Gastroesophageal sphincter (tissue), 4 donors: ENCODE measurements at places on chromosomes 12 and 14. TPM values are rescaled to one million over a fixed set of nuclear protein-coding genes. Genes with fewer than 3 reads are reported as not detected.

DNA sequence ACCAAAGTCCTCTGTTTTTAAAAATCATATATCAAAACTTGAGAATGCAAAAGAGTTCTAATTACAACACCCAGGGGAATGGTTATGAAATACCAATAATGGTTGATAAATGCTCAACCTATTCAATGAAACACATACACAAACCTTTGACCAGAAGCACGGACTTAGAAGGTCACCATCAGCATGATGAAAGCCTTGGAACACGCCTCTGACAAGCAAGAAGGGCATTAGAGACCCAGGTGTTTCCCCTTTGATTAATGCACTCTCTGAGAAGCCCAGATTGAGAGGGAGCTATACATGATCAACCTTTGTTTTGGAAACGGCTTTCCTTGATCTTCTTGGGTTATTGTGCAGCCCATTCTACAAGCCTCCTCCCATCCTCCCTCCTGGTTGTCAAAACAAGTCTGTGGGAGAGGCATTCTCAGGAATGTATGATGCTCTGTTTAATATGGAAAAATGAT, 69.0 kb downstream of the ZFP36L1 start:
- no peaks in the 10 kb centered on the region for H3K36me3 ChIP-seq
- H3K27me3 ChIP-seq = no peaks in the 10 kb centered on the region
- H3K4me1 ChIP-seq = peaks cover 2% of the 10 kb centered on the region
- no peak overlapping the region for H3K27ac ChIP-seq

- no peak for ATAC-seq
- no peaks in the 10 kb centered on the region for H3K4me1 ChIP-seq
- H3K27me3 ChIP-seq = no peaks in the 10 kb centered on the region
- no peak overlapping the region for H3K4me3 ChIP-seq
- H3K36me3 ChIP-seq = no peaks in the 10 kb centered on the region
- H3K27ac ChIP-seq = no peak overlapping the region
These were observed 42.9 kb downstream of the IFNG-AS1 start for GRCh38 chr12:68031881-68032739.

DNA sequence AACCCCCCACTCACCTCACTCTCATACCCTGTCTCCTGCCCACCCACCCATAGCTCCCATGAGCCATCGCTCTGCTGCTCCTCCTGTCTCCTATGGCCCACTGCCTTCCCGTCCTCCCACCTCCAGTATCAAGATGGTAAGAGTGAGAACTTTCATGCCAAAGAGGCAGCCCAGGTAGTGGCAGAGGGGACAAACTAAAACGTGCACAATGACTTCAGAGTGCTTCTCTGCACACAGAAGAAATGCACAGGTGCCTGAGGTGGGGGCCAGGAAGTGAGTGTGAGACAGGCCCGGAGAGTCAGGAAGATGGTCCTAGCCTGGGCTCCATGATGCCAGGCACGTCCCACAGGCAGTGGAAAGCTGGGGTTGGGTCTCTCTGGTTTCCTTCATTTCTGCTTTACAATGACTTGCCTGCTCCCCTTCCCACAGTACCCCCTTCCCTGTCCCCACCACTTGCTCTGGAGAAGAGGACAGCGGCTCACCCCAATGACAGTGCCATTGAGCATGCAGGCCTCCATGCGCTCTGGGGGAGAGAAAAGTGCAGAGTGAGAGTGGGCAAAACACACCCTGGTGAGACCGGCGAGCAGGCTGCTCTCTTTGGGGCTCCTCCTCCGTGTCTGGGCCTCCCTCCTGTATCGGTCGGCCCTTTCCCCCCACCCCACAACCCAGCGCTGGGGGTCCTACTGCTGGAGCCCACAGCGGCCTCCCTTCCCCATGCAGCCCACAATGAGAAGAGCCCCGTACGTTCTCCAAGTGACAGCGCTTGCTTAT, 22.8 kb upstream of the ANO2 start:
- no peak overlapping the region for H3K27ac ChIP-seq
- H3K4me3 ChIP-seq = no peak overlapping the region
- H3K27me3 ChIP-seq = no peaks in the 10 kb centered on the region
- peaks cover 10% of the 10 kb centered on the region for H3K36me3 ChIP-seq
- no peaks in the 10 kb centered on the region for H3K4me1 ChIP-seq

The SDSL gene
- total RNA-seq = 3.6 TPM

The TAC3 gene
- not detected for total RNA-seq

- peaks cover 3% of the 10 kb centered on the region for H3K27me3 ChIP-seq
- H3K4me3 ChIP-seq = no peak overlapping the region
- no peaks in the 10 kb centered on the region for H3K36me3 ChIP-seq
These were observed 866.0 kb upstream of the TMEM132C start for GRCh38 chr12:127401005-127401404.

- H3K4me3 ChIP-seq = peak overlapping the region; percentile 78
- H3K4me1 ChIP-seq = no peaks in the 10 kb centered on the region
- no peak for ATAC-seq
- peaks cover 32% of the 10 kb centered on the region for H3K36me3 ChIP-seq
These were observed 1.6 kb downstream of the GABARAPL1 start for GRCh38 chr12:10214136-10214894.

The CLIP1 gene
- 228 TPM for total RNA-seq

- H3K27ac ChIP-seq = no peak overlapping the region
- no peaks in the 10 kb centered on the region for H3K4me1 ChIP-seq
- H3K36me3 ChIP-seq = no peaks in the 10 kb centered on the region
- no peaks in the 10 kb centered on the region for H3K27me3 ChIP-seq
- ATAC-seq = no peak
These were observed 28.9 kb upstream of the EGLN3 start for GRCh38 chr14:33979613-33980276.

- no peaks in the 10 kb centered on the region for H3K36me3 ChIP-seq
- peak; percentile 72 for ATAC-seq
- H3K27ac ChIP-seq = no peak overlapping the region
- no peaks in the 10 kb centered on the region for H3K27me3 ChIP-seq
These were observed 50.7 kb upstream of the PTPRR start for GRCh38 chr12:70971001-70971794.

DNA sequence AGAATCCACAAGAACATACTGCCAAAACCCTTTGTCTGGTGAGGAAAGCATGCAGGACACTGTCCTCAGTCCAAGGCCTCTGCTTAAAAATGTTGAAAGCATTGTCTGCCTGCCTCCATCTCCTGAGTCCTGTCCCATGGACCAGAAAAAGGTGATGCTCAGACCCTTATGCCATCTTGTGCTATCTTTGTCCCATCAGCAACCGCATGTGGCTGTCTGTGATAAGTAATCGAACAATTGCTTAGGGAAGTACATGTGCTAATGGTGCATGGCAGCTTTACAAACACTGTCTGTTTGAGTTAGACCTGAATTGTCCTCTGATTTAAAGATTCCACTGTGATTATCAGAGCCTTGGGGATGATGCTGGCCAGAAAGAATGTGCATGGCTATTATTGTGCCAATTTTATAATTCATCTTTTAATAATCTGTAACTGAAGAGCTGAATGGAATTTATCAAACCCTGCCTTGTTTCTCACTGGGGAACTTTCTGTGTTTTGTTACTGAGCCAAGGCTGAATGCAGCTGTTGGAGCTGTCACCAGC, 177.5 kb downstream of the DACT1 start:
- no peak overlapping the region for H3K4me3 ChIP-seq
- ATAC-seq = no peak
- H3K4me1 ChIP-seq = no peaks in the 10 kb centered on the region
- H3K27ac ChIP-seq = no peak overlapping the region
- no peaks in the 10 kb centered on the region for H3K36me3 ChIP-seq
- no peaks in the 10 kb centered on the region for H3K27me3 ChIP-seq

- peak overlapping the region; percentile 78 for H3K27ac ChIP-seq
- ATAC-seq = no peak
- peak overlapping the region; percentile 77 for H3K4me3 ChIP-seq
- no peaks in the 10 kb centered on the region for H3K36me3 ChIP-seq
- H3K4me1 ChIP-seq = peaks cover 43% of the 10 kb centered on the region
These were observed 202.6 kb upstream of the FOXN3 start for GRCh38 chr14:89619596-89619995.

- no peaks in the 10 kb centered on the region for H3K27me3 ChIP-seq
- no peaks in the 10 kb centered on the region for H3K36me3 ChIP-seq
- no peak overlapping the region for H3K27ac ChIP-seq
- no peaks in the 10 kb centered on the region for H3K4me1 ChIP-seq
- no peak for ATAC-seq
- H3K4me3 ChIP-seq = no peak overlapping the region
These were observed 109.1 kb upstream of the MAX start for GRCh38 chr14:65211341-65211987.

DNA sequence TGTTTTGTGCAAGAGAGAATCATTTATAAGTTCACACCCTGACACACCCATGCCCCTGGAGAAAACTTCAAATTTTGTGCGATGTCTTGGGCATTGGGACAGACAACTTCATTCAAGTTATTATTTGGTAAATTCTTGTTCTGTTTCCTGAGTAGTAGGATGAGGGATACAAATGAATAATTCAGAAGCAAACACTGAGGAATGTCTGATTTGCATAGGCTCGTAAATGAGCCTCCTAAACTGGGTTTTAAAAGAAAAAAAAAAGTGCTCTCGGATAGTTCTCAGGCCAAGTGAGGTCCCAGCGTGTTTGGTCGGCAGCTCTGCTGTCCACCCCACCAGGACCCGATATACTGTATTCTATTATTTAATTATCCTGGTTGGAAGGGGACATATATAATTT, 134.7 kb upstream of the CPM start:
- no peak overlapping the region for H3K27ac ChIP-seq
- H3K4me1 ChIP-seq = peaks cover 9% of the 10 kb centered on the region
- ATAC-seq = no peak
- H3K4me3 ChIP-seq = no peak overlapping the region

The TMEM119 gene
- 4.6 TPM for total RNA-seq

The ACOT6 gene
- total RNA-seq = not detected

GRCh38 chr12:31321897-31322228, 4.1 kb downstream of the SINHCAF start:
- no peak for ATAC-seq
- no peaks in the 10 kb centered on the region for H3K27me3 ChIP-seq
- H3K4me3 ChIP-seq = no peak overlapping the region
- no peak overlapping the region for H3K27ac ChIP-seq
- H3K4me1 ChIP-seq = no peaks in the 10 kb centered on the region

GRCh38 chr14:81449114-81449513, 49.0 kb upstream of the STON2 start:
- peak overlapping the region; percentile 40 for H3K27ac ChIP-seq
- no peaks in the 10 kb centered on the region for H3K4me1 ChIP-seq
- no peak overlapping the region for H3K4me3 ChIP-seq
- H3K27me3 ChIP-seq = peaks cover 48% of the 10 kb centered on the region

- H3K4me1 ChIP-seq = no peaks in the 10 kb centered on the region
- H3K27ac ChIP-seq = no peak overlapping the region
- no peak for ATAC-seq
- H3K27me3 ChIP-seq = no peaks in the 10 kb centered on the region
These were observed 74.3 kb upstream of the PLEKHG7 start for GRCh38 chr12:92628476-92628875.

DNA sequence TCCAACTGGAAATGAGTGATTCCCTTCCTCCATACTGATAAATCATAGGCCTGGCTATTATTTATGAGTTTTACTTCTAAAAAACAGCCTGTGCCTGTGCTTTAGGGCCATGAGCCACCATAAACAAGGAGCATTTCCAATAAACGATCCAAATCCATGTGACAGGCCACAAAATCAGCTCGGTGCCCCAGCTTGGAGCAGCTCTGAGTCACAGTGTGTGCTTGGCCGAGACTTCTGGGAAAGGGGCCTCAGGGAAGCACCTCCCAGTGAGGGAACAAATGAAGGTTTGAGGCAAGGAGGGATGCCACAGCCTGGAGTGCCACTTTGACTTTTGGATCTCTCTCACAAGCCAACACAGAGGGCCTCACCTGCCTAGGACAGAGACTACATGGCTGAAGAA, 190.4 kb downstream of the NTF3 start:
- no peaks in the 10 kb centered on the region for H3K36me3 ChIP-seq
- H3K27me3 ChIP-seq = no peaks in the 10 kb centered on the region
- H3K4me3 ChIP-seq = no peak overlapping the region
- H3K27ac ChIP-seq = no peak overlapping the region

DNA sequence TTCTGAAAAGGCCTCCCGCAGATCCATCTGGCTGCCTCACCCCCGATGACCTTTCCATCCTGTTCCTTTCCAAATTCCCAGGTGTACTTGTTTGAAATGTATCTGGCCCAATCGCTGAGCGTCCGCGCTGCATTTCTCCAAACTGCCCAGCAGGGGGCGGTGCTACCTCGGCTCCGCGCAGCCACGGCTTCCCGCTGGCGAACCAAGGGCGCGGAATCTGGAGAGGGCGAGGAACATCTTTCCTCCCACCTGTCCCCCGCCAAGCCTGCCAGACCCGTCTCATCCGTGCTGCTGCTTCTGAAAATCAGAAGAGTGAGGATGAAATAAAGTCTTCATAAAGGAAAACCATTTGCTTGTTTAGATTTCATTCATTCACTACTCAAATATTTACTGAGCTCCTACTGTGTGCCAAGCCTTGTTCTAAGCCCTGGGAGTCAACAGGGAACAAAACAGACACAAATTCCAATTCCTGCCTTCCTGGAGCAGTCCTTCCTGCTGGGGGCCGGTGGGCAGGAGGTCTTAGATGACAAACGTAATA, 16.8 kb upstream of the MYL2 start:
- no peak overlapping the region for H3K27ac ChIP-seq
- H3K4me1 ChIP-seq = no peaks in the 10 kb centered on the region
- no peaks in the 10 kb centered on the region for H3K36me3 ChIP-seq
- ATAC-seq = peak; percentile 28
- H3K27me3 ChIP-seq = peaks cover 77% of the 10 kb centered on the region

DNA sequence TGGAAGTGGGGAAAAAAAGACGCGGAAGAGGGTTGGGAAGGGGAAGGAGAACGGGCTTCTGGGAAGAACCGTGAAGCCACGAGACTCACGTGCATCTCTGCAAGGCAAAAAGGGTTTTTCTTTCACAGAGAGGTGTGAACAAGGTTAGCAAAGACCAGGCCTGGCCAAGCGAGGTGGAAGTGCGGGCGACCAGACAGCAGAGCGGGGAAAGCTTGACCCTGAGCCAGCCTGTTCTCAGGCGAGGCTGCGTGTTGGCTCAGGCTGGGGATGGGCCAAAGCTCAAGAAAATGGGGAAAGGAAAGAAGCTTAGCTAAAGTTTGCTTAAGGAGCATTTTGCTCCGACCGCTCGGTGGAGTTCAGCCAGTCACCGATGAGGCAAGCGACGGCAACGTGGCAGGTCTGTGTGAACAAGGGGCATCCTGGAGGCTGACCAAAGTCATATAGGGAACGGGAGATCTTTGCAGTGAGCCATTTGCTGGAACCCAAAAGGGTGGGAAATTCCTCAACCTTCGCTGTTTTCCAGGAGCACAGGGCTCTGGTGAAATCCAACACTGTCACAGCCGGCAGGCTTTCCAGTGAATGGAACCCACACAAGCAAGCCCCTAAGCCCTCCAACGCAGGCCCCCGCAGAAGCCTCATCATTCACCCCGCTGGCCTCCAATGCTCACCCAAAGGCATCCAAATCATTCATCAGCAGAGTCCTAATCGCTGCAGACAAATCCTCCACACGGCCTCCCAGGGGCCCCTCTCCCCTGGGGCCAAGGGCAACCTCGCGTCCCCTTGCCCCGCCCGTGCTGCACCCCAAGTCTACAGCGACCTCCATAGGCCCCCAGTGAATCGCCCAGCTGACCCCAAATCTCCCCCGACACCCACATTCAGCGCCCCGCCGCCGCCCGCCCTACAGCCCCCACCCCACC, 754 bp downstream of the ZNF605 start:
- no peaks in the 10 kb centered on the region for H3K27me3 ChIP-seq
- H3K4me3 ChIP-seq = peak overlapping the region; percentile 71
- H3K4me1 ChIP-seq = peaks cover 34% of the 10 kb centered on the region
- peak; percentile 44 for ATAC-seq
- peaks cover 1% of the 10 kb centered on the region for H3K36me3 ChIP-seq

The DENR gene
- total RNA-seq = 31.5 TPM

- peaks cover 86% of the 10 kb centered on the region for H3K27me3 ChIP-seq
- no peak for ATAC-seq
- H3K4me1 ChIP-seq = no peaks in the 10 kb centered on the region
- H3K36me3 ChIP-seq = no peaks in the 10 kb centered on the region
These were observed 5.6 kb upstream of the C14orf180 start for GRCh38 chr14:104573930-104574329.

- H3K27me3 ChIP-seq = no peaks in the 10 kb centered on the region
- peak within 1 kb of the TSS; percentile 70 for H3K4me3 ChIP-seq
- no peaks in the 10 kb centered on the region for H3K36me3 ChIP-seq
These were observed at the start of gene DCAF4 for GRCh38 chr14:72926292-72927028. TSS of gene DCAF4 (plus strand) at chr14:72926464. CDS start at chr14:72937979, 11,515 bp downstream.
